Renal pelvis (tissue), 12 donors: ENCODE measurements at places on chromosomes 4 and X. TPM values are rescaled to one million over a fixed set of nuclear protein-coding genes. Genes with fewer than 3 reads are reported as not detected.

DNA sequence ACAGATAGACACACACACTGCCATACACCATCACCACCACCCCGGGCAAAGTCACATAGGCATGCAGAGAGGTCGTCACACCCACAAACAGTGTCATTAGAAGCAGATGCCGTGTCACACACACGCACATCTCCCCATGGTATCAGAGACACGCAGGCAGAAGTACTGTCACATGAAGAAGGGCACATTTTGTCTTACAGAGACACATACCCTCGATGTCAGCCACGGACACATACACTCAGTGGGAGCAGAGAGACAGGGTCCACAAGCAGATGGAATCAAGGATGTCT lies 3.3 kb downstream of the NALF2 start:
- no peak for DNase-seq

GRCh38 chrX:40467454-40467853 lies 113.3 kb upstream of the ATP6AP2 start:
- no peak for DNase-seq

DNA sequence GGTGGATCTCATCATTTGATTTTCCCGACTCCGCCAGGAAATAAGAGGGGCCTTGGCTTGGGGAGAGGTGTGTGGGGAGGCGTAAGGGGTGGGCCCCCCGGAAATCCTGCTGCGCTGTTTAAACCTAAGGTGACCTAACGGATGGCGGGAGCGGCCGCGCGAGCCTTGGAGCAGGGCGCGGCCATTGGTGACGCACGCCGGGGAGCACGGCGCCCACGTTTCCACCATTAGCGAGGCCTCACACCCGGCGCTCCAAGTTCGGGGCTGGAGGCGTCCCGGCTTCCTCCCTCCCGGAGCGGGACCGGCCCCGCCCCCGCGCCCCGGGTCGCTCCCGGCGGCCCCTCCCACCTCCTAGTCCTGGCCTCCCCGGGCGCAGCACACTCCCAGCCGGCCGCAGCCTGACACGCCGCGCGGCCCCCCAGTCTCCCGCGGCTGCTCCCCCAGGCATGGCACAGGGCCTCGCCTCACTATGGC lies at the start of gene SMS:
Gene SMS, plus strand, starts transcription at position 354 of the 474 bp plus-strand sequence. Its CDS starts 116 bp downstream, at position 470.
- peak; percentile 57 for DNase-seq

Gene TRPC3
- polyA plus RNA-seq = 1.1 TPM

- DNase-seq = no peak
Observed at GRCh38 chr4:153592064-153592463, 92.0 kb upstream of the TLR2 start.

Gene TEX13B
- polyA plus RNA-seq = not detected
